ENCODE measurements at places on chromosomes 11 and 22.

DNA sequence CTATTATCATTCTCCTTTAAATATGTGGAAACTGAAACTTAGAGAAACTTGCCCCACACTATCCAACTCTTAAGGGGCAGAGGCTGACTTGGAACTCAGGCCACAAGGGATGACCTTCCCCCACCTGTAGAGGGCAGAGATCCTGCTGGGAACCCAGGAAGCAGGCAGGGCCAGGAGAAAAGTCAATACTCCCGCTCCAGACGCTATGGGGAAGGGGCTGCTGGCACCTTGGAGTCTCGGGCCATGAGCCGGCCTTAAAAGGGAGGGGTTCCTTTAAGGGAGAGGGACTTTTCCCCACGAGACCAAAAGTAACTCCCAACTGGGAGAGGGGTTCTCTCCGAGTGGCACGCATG lies 620 bp upstream of the ANO5 start:
- no peaks in the 10 kb centered on the region for H3K27me3 ChIP-seq
- no peak overlapping the region for H3K4me3 ChIP-seq
- no peak overlapping the region for H3K27ac ChIP-seq

DNA sequence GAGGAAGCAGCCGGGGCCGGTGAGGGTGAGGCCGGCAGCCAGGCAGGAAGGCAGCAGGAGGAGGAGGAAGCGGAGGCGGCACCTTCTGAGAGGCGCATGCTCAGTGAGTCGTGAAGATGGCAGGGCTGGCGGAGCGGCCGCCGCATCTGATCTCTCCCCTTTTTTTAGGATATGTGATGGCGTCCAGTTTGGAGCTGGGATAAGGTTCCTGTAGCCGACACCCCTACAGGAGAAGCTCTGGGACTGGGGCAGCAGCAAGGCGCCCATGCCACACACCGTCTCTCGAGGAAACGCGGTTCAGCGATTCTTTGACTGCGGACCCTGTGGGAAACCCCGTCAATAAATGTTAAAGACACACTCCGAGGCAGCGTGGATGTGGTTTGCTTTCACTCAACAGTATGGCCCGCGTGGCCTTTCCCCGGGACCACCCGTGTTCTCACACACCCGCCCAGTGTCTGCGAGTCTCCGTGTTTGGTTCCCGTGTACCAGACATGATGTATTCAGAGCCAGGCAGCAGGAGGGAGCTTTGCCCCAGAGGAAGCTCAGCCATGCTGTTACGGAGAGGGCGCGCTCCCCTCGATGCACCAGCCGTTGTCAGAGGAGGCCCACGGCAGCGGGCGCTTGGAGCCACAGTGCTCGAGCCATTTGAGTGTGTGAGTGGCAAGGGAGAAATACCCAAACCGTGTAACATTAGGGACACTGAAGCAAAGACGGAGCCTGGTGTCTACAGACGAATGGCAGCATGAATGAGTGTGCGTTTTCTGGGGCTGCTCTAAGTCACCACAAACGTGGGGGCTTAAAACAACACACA lies 27.7 kb upstream of the PARVB start:
- H3K27me3 ChIP-seq, result no peaks in the 10 kb centered on the region
- H3K36me3 ChIP-seq, result peaks cover 18% of the 10 kb centered on the region
- DNase-seq, result peak; percentile 53
- peak overlapping the region; percentile 65 for H3K27ac ChIP-seq
- peaks cover 17% of the 10 kb centered on the region for H3K4me1 ChIP-seq

GRCh38 chr11:94974178-94974577 lies 669 bp downstream of the KDM4D start:
- no peaks in the 10 kb centered on the region for H3K27me3 ChIP-seq
- H3K4me3 ChIP-seq, result peak overlapping the region; percentile 88
- H3K4me1 ChIP-seq, result peaks cover 11% of the 10 kb centered on the region
- peaks cover 24% of the 10 kb centered on the region for H3K36me3 ChIP-seq

DNA sequence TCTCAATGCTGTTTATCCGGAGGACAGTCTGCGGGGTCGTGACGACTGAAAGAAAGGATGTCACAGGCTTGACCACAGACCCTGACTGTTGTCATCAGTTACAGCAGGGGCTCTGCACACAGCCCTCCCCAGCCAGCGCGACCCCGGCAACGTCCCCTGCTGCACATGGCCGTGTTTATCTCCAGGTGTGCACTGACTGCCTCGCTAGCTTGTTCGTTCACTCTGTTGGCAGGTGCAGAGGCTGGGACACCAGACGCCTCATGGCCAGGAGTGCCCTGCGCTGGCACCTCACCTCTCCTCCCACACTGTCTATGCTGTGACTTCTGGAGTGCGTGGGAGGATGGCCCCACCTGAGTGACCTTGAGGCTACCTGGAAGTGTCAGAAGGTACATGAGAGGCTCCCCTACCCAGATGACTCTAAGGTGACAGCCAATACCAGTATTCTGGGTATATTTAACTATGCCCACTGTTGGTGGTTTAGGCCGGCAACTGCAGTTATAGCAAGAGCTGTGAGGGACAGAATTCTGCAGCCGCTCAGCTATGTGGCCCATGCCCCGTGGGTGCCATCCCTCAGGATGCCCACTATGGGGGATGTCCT lies 12.2 kb downstream of the MRPL21 start:
- peaks cover 19% of the 10 kb centered on the region for H3K36me3 ChIP-seq
- DNase-seq, result no peak
- H3K4me3 ChIP-seq, result no peak overlapping the region
- H3K27me3 ChIP-seq, result no peaks in the 10 kb centered on the region
- H3K4me1 ChIP-seq, result no peaks in the 10 kb centered on the region
- no peak overlapping the region for H3K27ac ChIP-seq

DNA sequence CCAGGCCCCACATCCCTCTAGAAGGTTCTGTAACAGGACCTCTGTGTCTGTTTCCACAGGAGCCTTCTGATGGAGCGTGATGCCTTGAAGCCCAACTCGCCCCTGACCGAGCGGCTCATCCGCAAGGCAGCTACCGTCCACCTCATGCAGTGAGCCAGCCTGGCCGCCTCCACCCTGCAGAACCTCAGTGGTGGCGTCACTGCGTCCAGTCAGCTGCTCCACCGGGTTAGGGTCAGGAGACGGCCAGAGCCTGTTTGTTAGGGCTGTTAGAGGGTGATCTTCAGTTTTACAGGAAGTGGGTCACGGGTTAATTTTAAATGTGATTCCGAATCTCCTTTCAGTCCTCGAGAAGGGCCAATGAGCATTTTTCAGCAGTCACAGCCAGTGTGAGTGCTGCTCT lies 3.9 kb upstream of the GTSE1 start:
- H3K27me3 ChIP-seq, result no peaks in the 10 kb centered on the region
- peaks cover 35% of the 10 kb centered on the region for H3K4me1 ChIP-seq
- no peaks in the 10 kb centered on the region for H3K36me3 ChIP-seq
- no peak overlapping the region for H3K4me3 ChIP-seq
- no peak overlapping the region for H3K27ac ChIP-seq
- no peak for DNase-seq

DNA sequence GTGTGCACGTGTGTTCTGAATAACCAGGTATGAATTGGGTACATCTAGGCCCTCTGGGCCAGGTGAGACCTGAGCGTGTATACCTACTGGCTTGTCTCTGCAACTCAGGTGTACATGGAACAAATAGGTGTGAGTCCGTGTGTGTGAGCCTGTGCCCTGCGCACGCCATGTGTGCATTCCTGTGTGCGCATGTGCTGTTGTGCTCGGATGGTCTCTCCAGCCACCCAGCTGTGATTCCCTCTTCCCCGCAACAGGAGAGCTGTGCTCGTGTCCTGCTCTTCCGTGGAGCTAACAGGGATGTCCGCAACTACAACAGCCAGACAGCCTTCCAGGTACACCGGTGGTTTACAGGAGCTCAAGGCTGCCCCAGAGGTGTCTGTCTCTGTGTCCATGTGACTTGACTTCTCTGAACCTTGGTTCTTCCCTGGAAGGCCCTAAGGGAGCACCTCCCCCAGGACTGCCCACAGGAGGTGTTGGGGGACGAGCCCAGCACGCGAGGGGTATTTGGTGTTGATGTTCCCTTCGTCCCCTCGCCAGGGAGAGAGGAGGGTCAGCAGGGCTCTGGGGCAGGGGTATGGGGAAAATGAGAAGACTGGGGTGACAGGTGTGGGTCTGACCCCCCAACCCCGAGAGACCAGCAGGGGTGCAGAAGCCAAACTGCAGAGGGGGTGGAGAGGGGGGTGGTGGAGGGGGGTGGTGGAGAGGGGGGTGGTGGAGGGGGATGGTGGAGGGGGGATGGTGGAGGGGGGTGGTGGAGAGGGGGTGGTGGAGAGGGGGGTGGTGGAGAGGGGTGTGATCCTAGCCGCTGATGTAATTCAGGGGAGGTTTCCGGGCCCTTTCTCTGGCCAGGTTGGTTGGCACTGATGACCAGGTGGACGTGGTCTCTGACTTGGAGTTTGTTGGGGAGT lies 10.7 kb downstream of the SHANK3 start:
- H3K36me3 ChIP-seq, result no peaks in the 10 kb centered on the region
- no peak overlapping the region for H3K4me3 ChIP-seq
- DNase-seq, result no peak
- no peak overlapping the region for H3K27ac ChIP-seq
- H3K27me3 ChIP-seq, result no peaks in the 10 kb centered on the region
- no peaks in the 10 kb centered on the region for H3K4me1 ChIP-seq

DNA sequence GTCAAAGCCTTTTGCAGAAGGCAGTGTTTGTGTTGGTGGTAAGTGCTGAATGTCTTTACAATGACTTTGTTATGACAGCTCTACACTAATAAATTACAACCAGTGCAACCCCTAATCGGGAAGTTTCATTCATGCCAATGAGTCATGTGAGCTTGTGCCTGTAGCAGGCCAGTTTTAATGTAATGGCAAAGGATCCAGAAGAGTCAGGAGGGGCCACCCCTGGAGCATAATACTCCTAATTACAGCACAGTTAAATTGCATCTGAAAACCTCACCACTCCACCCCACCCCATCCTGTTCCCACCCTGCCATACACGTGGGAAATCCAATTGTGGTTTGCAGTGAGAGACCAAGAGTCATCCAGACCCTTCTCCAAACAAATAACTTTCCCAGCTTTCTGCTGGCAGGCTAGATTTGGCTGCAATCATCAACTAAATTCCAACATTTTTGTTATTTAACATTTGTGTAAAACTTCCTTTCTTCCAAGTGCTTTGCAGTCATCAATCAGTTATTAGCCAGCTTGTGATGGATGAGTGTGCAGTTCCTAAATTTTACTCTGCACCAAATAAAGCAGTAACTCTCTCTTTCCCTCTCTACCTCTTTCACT lies 277.3 kb upstream of the FAT3 start:
- DNase-seq, result no peak
- H3K27ac ChIP-seq, result no peak overlapping the region
- no peaks in the 10 kb centered on the region for H3K36me3 ChIP-seq
- no peaks in the 10 kb centered on the region for H3K27me3 ChIP-seq

DNA sequence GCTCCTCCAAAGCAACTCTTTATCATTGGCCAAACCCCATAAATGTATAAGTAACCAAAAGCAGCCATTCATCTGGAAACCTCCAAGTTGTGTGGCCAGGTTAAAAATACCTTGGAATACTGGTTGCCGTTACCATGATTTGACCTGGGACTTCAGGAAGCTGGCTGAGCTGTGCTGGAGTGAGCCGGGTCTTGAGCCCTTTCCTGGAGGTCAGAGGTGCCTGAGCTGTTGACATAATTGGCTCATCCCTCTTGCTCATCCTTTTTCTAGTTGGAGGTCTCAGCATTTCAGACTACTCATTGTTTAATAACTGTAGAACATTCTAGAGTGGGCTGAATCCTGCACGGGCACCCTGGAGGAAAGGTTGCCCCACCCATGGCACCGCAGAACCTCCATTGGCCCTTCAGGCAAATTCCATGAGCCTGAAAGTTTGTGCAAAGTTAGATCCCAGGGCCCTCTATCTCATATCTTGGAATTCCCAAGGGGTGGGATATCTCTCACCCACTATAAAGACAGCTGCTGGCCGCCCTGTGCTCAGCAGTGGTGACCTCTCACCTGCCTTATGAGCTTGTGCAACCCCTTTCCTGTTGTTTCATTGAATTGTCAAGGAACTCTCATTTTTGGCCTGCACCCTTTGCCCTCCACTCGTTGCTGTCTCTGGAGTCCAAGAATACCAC lies 77.0 kb downstream of the C22orf31 start:
- H3K27me3 ChIP-seq, result no peaks in the 10 kb centered on the region
- no peak overlapping the region for H3K4me3 ChIP-seq
- no peaks in the 10 kb centered on the region for H3K4me1 ChIP-seq
- DNase-seq, result no peak
- no peak overlapping the region for H3K27ac ChIP-seq

DNA sequence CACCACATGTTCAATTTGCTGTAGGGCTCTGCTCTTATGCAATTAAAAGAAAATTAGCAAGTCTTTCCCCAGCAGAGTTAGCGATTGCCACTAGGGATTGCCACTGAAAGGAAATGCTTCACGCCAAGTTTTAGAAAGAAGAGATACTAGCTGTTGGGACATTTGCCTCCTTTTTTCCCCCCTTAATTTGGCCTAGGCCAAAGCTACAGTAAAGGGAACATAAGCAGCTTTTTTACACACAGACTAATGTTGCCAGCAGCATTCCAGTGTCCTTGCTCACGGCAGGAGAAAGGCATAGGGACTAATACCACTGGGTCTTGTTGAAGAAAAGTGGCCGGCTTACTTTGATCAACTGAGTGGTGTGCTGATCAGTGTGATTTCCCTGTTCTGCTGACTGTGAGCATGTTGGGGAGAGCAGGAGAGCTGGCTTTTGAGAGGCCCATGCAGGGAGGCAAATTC lies 71.2 kb downstream of the PHF21A start:
- no peak overlapping the region for H3K27ac ChIP-seq
- DNase-seq, result no peak
- peaks cover 6% of the 10 kb centered on the region for H3K36me3 ChIP-seq
- H3K4me3 ChIP-seq, result no peak overlapping the region

DNA sequence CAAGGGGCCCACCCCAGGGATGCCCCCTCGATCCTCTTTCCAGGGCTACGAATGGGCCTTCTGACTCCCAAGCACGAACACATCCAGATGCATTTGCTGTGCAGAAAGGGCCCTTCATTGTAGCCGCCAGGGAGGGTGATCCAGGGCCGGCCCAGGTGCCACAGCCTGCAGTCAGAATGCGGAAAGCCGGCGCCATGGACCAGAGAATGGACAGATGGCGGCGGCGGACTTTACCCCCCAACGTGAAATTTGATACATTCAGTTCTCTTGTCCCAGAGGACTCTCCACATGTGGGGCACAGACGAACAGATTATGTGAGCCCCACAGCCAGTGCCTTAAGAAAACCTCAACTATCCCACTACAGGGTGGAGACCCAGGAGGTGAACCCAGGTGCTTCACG lies 87.2 kb downstream of the KIAA1671 start:
- H3K27ac ChIP-seq, result no peak overlapping the region
- H3K36me3 ChIP-seq, result no peaks in the 10 kb centered on the region
- H3K27me3 ChIP-seq, result no peaks in the 10 kb centered on the region
- no peaks in the 10 kb centered on the region for H3K4me1 ChIP-seq
- H3K4me3 ChIP-seq, result no peak overlapping the region

Measured in CD8-positive, alpha-beta memory T cell (primary cell).